ENCODE measurements at places on chromosomes 6 and 20.

DNA sequence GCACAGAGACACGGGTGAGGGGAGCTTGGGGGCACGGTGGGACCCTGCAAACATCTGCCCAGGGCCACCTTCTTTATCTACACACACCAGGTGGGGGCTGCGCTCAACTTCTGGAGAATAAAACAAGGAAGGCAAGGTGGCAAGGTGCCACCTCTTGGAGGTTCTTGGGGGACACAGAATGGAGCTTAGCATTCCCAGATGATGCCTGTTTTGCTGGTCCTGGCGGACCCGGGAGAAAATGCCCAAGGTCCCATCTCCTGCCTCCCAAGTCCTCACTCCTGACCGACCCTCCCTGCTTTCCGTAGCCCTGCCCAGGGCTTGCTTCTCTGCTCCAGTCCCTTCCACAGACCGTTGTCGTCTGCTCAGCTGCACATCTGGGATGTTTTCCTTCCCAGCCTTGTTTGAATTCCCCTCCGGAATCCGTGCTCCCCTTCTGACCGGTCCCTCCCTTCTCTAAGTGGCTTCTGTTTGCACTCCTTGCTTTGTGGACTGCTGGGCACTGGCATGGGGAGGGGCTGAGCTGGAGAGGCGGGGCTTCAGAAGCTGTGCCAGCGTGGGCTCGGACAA is 13.1 kb downstream of the ITPR3 start:
- DNase-seq = peak; percentile 30

GRCh38 chr20:57974863-57975262 is 253.6 kb downstream of the ANKRD60 start:
- DNase-seq = no peak

DNA sequence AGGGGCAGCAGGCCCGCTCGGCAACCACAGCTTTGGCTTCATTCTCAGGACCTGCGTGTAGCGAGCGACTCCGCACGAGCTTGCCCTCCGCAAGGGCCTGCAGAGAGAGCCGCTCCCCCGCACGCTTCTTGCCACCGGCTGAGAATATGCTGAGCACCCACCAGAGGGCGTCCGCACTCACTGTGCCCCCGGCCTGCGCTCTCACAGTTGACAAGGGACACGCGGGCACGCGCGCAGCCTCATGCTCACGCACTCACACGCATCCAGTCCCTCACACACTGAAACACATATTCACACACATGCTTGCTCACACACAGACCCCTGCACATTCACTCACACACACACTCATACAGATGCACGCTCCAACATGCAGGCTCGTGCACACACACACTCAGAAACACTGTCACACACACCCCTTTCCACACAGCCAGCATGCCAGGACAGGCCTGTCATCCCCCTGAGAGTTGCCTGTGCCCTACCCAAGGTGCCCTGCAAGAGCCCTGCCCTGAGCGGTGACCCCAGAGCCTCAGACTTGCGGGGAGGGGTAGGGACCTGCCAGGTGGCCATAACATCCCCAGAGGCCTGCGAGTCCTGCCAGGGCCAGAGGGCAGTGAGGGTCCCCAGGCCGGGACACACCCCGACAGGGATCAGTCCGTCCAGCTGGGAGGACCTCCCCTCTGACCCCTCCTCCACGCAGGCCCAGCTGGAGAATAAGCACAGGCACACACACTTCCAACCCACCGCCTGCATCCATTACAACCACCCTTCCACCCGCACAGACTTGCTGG is 174.1 kb downstream of the BMP7 start:
- peak; percentile 42 for DNase-seq

- no peak for DNase-seq
Observed at GRCh38 chr6:139337830-139338229, 36.6 kb downstream of the CITED2 start.

DNA sequence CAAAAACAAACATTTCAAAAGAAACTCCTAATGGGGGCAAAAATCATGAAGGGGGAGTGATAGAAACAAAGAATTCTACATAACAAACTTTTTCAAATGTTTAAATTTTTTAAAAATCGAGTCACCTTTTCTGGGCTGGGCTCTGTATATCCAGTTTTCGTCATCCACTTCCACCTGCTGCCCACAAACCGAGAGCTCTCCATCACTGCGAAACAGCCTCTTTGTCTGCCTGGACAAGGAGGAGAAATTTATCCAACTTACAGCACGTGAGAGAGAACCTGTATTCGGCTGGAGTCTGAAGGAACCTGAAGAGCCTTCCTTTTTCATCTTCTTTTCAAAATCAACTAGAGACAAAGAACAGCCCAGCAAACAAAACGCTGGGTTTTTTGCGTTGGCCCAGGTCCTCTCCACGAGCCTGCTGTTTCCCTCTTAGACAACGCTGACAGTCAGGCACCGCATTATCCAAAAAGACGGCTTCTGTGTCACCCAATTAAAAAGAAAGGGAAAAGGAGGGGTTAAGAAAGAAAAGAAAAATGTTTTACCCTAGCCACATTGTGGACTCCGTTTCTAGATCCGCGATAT is 72.4 kb upstream of the NHSL1 start:
- no peak for DNase-seq

GRCh38 chr6:130788954-130789353 is 38.3 kb upstream of the SMLR1 start:
- DNase-seq = no peak

- DNase-seq = no peak
Observed at GRCh38 chr6:148138573-148138972, 204.1 kb upstream of the SASH1 start.

Measured in NCI-H774 (cell line).